Tibial nerve (tissue), 4 donors: ENCODE measurements at places on chromosomes 12 and 14.
A peak's percentile ranks its signal among the peaks of the same experiment; 100 is the strongest.

- DNase-seq: no peak
Observed at GRCh38 chr12:123923927-123924326, 48.7 kb downstream of the CCDC92 start.

DNA sequence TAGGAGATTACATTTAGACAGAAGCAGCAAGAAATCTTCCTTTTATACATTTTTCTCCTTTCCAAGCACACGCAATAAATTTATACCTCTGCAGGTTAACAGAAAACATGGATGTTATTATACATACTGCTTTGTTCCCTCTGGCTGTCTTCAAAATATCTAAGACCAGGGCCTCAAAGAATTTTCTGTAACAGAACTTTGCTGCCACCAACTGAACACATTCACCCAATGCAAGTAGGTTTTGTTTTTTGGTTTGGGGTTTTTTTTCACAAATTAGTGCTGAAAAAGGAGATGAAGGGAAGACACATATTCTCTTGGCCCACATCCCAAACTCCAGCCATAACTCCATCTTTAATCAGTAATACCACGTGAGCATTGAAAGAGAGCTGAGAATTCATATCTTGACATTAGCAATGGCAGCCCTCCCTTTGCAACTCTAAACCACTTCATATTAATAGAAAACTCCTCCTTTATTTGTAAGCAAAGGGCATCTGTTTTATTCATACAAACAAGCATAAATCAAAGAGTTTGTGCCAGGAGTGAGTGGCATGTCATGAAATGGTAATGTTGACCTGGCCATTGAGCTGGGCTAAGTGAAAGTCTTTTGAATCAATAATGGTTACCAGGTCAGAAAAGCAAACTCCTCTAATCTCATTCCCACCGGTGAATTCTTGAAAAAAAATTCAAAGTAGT lies 150.8 kb upstream of the FSCB start:
- no peak for DNase-seq

- DNase-seq: no peak
Observed at GRCh38 chr12:26157001-26157400, 32.2 kb upstream of the BHLHE41 start.

DNA sequence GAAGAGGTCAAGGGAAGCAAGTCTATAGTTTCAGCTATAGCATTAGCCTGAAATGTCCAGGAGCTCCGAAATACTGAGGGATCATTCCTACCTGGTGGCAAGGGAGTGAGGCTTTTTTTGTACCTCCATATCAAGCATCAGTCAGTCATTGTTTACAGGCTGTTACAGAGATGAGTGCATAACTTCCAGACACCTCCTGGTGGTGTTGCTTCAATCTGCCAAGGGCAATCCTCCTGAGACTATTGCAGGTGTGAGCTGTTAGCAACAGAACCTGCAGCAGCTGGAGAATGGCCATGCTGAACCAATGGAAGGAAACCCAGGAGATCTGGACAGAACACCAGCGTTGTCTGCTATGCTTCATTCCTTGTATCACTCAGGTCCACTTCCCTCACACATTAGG lies 80.0 kb upstream of the SLC8A3 start:
- no peak for DNase-seq

DNA sequence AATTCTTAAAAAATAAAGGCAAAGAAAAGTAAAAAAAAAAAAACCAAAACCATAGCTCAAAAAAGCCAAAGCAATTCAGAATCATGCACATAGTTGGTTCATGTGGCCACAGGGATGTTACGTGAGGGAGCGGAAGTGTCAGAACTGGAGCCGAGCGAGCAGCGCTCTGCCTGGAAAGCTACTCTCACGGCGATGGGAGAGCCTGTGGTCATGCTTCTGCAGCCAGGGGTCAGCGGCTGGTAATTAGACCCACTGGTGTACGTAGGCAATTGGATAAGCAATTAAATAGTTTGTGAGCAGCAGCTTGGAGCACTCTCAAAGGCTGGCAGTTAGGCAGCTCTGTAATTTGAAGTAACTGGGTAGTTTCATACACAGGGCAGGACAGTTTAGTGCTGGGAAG lies 58.1 kb downstream of the TRHDE start:
- DNase-seq: no peak

DNA sequence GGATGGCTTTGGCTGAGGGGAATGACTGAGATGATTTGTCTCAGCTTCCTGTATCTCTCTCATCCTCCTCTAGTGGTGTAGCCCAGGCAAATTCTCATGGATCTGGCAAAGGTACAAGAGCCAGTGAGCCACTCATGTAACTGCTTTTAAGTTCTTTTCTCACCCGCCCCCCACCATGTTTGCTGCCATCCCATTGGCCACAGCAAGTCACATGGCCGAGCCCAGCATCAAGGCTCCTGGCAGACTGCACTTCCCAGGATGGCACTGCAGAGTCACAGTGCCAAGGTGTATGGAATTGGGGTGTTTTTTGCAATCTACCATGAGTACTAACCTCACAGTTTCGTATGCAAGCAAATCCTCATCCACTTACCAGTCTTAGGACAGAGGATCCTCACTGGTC lies 50.9 kb downstream of the CHST11 start:
- no peak for DNase-seq

DNA sequence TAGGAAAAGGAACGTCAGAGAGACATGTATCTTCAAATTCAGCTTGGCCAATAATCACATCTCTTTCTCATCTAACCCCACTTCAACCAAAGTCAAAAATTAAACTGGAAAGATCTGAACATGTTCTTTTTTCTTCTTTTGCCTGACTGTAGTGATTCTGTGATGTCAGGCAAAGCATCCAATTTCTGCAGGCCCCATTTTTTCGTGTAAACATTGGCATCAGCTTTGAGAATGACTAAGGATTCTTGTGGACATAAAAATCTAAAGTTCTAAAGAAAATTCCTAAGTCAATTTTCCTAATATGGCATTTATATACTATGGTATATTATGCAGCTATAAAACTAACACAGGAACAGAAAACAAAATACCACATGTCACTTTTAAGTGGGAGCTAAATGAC lies 89.1 kb downstream of the STXBP6 start:
- DNase-seq: no peak

- DNase-seq: no peak
Observed at GRCh38 chr14:102868956-102869547, 53.4 kb upstream of the AMN start.

DNA sequence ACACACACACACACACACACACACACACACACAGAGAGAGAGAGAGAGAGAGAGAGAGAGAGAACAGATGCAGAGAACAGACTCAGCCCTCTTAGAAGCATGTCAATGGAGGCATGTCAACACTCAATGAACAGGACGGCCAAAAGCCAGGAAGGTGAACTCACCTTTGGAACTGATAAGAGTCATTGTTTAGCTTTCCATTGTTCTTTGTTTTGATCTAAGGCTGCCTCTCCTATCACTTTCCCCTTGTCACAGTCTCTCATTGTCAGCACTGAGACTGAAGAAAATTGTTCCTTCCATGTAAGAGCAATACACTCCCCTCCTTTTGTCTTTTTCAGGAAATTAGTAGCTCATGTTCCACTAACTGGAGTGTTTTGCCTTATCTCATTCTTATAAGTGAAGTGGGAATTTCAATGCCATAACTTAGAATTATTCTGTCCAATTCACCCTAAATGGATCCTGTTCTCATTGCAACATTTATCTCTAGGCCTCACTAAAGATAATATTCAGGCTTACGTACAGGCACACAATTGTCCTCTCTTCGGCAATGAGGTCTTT lies 218.0 kb downstream of the DUSP6 start:
- no peak for DNase-seq

DNA sequence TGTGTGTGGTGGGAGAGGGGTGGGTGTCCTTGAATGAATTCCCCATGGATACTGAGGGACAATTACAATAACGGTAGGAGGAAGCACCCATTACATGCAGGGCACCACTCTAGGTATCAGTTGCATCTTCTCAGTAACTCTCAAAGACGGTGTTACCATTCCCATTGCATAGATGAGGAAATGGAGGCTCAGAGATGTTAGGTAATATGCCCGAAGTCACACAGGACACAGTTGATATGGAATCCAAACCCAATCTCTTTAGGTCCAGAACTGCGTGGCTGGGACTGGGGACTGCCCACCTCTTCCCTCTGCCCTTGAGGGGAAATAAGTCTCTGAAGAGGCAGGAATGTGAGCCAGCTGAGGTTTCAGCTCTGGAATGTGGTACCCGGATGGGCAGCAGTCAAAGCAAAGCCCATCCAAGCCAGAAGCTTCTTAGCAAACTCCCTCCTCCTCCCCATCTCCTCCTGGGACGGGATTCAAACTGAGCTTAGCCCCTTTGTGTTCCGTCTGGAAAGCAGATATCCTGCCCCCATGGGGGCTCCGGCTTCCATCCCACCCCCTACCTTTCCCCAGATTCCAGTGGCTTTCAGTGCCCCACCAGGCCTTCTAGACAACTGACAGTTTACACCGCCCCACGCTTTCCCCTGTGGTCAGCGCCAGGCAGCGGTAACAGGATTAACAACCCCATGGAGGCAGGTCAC lies 187.5 kb downstream of the RBM19 start:
- no peak for DNase-seq

- no peak for DNase-seq
Observed at GRCh38 chr12:3165078-3165980, 88.2 kb downstream of the TSPAN9 start.

DNA sequence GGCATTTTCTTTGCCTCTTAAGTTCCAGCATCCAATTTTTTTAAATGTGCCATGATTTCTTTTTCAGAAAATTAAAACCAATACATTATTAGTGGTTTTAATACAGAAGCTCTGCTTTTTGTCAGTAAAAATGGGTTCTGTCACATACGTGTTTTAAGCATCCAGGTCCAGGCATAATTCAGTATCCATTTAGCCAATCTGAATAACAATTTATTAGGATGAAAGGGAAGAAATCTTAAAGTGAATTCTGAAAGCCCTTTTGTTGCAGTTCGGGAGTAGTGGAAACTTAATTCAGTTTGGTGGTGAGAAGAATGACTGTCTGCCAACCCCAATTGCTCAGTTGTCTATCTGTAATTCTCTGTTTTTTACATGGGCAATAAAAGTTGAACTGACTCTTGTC lies 7.2 kb downstream of the XPOT start:
- DNase-seq: no peak

DNA sequence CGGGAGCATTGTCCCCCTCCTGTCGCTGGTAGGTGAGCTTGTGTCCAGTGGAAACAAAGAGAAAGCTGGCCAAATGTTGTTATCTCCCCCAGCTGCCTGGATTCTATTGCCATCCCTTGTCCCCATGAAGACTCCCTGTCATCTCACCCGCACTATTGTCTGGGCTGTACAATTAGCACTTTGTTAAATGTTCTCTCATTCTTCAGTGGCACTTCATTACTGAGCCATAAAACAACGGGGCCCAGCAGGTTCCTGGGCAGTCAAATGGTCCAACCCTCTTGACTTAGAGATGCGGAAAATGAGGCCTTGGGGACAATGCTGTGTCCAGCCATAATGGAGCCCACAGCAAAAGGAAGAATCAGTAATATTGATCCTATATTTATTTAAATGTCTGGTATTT lies 13.2 kb upstream of the COL2A1 start:
- DNase-seq: no peak

- no peak for DNase-seq
Observed at GRCh38 chr12:1122786-1123185, 131.8 kb downstream of the ERC1 start.

GRCh38 chr12:65560286-65560685 lies 264.0 kb upstream of the HMGA2 start:
- no peak for DNase-seq

GRCh38 chr12:41940571-41940970 lies 204.1 kb downstream of the GXYLT1 start:
- no peak for DNase-seq

GRCh38 chr12:12474471-12474928 lies 88.2 kb downstream of the DUSP16 start:
- DNase-seq: no peak

- no peak for DNase-seq
Observed at GRCh38 chr14:31449971-31450610, 7.2 kb downstream of the DTD2 start.

DNA sequence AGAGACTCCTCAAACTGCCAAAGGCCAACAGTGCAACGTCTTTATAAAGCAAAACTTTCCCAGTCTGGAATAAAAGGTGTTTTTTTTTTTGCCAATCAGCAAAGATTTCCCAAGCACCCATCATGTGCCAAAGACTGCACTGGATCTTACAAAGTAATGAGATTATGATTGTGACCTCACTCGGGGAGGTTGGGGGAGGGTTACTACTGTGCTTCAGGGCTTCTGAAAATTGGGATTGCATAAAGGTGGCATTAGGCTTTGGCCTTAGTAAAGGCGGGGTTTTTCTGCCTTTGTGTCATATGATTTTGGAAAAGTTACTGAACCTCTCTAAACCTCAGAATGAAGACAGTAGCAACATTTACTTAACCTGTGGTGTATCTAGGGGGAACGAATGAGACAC lies 233.8 kb downstream of the DACT1 start:
- DNase-seq: no peak

DNA sequence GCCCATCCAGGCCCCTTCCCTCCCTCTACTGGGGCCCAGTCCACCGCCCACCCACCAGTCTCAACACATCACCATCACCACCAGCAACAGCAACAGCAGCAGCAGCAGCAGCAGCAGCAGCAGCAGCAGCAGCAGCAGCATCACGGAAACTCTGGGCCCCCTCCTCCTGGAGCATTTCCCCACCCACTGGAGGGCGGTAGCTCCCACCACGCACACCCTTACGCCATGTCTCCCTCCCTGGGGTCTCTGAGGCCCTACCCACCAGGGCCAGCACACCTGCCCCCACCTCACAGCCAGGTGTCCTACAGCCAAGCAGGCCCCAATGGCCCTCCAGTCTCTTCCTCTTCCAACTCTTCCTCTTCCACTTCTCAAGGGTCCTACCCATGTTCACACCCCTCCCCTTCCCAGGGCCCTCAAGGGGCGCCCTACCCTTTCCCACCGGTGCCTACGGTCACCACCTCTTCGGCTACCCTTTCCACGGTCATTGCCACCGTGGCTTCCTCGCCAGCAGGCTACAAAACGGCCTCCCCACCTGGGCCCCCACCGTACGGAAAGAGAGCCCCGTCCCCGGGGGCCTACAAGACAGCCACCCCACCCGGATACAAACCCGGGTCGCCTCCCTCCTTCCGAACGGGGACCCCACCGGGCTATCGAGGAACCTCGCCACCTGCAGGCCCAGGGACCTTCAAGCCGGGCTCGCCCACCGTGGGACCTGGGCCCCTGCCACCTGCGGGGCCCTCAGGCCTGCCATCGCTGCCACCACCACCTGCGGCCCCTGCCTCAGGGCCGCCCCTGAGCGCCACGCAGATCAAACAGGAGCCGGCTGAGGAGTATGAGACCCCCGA lies 6.8 kb upstream of the RNU7-1 start:
- no peak for DNase-seq

- no peak for DNase-seq
Observed at GRCh38 chr12:17609701-17610100, 480.3 kb downstream of the RERGL start.

GRCh38 chr14:103260629-103261124 lies 73.4 kb upstream of the EIF5 start:
- DNase-seq: peak; percentile 32
